Memory B cell (primary cell): ENCODE measurements at places on chromosomes 3 and 15.

- no peak for DNase-seq
Observed at GRCh38 chr3:184601576-184602371, 40.2 kb downstream of the EPHB3 start.

DNA sequence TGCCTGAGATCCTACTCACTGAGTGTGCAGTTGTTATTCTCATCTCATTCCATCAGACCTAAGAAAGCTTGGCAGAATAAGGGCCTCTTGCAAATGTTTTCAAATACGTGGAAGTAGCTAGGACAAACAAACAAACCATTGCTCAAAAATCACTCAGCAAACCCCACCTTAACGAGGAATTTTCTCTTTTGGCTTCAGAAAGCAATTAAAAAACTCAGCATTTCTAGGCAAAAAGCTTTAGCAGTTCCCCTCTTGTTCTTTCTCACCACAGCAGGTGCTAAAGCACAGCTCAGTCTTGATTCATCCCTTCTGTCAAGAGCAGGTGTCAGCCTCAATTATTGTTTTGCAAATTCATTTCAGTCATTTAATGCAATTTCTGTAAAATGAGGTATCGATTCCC is 58.6 kb upstream of the NUDT16 start:
- no peak for DNase-seq

DNA sequence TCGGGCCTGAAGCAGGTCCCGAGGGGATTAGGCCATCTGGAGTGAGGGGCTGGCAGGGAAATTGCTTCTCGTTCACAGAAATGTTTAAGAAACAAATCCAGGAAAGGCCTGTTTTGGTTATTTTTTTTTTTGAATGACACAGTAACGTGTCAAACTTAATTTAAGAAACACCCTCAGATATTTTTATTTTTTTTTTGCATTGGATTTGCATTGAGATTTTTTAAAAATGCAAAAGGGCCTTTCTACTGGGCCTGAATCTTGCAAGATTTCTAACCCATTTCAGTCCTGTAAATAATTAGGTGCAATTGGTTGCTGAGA is 25.0 kb upstream of the KLF13 start:
- no peak for DNase-seq

DNA sequence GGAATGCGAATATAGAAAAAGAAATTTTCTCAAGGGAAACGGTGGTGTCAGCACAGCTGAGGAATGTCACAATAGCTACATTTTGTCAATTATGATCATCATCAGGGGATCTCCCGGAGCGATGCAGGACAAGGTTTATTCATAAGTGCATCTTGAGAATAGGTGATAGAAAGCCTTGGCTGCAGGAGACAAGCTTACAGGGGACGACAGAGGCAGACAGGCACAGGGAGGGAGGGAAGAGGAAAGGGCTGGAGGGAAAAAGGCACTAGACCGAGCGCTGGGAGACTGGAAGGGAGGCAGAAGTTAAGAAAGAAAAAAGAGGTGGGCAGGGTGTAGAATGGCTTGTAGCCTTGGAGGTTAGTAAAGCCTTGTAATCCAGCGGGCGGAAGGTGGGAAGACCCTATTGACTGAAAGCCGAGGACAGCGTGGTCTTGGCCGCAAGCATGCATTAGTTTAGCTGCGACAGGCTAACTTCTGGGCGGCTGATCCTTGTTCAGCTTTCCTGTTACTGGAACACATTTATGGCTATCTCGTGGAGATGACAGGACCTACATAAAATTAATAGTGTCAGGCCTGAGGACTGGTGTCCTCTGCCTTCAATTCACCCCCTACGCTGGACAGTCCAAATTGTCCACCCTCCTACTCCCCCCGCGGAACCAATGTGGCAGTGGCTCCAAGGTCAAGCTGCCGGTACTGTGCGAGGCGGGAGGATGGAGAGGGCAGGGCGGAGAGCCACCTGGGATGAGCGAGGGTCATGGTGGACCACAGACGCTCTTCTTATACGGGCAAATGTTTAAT is 1.4 kb upstream of the NECTIN3 start:
- DNase-seq, result no peak

- no peak for DNase-seq
Observed at GRCh38 chr3:29696311-29696710, 415.4 kb downstream of the RBMS3 start.

- no peak for DNase-seq
Observed at GRCh38 chr15:67101911-67102598, 36.7 kb downstream of the SMAD3 start.

- no peak for DNase-seq
Observed at GRCh38 chr3:65078748-65079147, 390.9 kb upstream of the ADAMTS9 start.

- DNase-seq, result no peak
Observed at GRCh38 chr3:175940881-175941280, 1081.7 kb downstream of the NAALADL2 start.

DNA sequence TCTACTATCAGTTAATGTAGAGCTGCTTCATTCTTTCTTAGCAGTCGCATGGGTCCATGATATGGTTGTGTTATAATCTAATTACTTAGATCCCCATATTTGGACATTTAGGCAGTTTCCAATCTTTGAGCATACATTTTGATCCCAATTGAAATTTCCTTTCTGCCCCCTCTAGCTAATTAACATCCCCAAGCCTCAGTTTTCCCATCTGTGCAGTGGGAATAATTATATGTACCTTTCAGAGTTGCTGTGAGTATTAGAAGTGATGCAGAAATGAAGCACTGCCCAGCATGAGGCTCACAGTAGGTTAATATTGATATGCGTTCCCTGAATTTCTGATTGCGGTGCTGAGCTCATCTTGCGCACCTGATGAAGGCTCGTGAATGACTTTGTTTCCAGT is 21.8 kb downstream of the SPSB4 start:
- DNase-seq, result no peak
